Urinary bladder (tissue), 4 donors: ENCODE measurements at places on chromosomes 5 and 9.

DNA sequence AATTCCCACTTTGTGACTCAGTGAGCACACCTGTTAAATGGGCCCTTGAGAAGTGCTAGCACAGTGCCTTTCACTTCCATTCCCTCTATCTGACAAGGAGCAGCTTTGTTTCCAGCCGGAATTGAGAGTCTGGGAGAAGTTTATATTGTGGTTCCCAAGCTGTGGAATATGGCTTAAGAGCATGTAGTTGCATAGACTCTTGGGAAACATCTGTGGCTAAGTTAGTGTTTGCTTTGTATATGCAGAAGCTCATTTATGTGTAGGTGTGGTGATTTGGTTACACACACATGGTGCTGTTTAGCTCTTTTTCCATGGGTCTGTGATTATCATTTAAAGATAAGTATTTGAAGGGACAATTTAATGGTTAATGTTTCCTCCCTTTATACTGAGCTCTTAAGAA lies 110.5 kb upstream of the HMHB1 start:
- DNase-seq = no peak

GRCh38 chr9:4062966-4063365 lies 236.9 kb downstream of the GLIS3 start:
- no peak for DNase-seq

- no peak for DNase-seq
These were observed 70.9 kb downstream of the SPRY4 start for GRCh38 chr5:142253938-142254337.

DNA sequence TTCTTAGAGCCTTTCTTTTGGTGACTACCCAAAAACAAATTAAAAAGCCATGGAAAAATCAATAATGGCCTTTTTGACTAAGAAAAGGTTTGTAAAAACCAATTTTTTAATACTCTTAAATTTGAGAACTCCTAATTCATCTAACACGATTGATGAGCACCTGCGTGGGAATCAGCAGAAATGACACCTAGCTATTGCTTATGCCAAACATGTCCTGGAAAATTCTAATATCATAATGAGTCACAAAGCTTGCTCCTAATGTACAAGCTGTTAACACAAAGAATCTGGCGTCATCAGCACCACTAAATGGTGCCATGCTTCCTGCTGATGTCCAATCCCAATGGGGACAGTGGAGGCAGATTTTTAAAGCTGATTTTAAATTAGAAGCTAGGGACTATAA lies 146.2 kb upstream of the LRRTM2 start:
- DNase-seq = no peak

- DNase-seq = no peak
These were observed 116.0 kb downstream of the PSD2 start for GRCh38 chr5:139911425-139912120.

GRCh38 chr5:136731241-136731900 lies 366.0 kb upstream of the TRPC7 start:
- DNase-seq = no peak

DNA sequence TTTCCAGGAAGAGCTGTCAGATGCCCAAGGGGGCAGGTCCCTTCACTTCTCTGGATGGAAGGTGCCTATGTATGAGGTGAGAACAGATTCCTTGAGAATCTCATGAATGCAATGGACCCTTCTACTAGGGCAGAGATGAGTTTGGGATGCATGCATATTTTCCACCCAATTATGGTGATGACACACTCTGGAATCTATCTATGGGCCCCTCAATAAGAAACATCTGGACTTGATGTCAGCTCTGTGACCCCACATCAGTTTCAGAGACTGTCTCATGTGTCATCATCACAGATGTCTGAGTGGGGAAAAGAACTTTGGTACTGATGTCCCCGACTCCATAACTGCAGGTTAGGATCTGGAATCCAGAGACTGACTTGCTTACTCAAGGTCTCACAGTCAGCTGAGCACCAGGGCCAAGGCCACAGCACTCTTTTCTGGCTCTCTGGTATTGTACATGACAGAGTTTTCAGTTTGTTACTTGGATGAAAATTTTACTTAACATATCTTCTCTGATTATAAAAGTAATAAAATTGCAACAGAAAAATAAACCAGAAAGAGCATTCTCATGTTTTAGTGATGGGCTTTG lies 177.0 kb downstream of the DCP2 start:
- DNase-seq = no peak

DNA sequence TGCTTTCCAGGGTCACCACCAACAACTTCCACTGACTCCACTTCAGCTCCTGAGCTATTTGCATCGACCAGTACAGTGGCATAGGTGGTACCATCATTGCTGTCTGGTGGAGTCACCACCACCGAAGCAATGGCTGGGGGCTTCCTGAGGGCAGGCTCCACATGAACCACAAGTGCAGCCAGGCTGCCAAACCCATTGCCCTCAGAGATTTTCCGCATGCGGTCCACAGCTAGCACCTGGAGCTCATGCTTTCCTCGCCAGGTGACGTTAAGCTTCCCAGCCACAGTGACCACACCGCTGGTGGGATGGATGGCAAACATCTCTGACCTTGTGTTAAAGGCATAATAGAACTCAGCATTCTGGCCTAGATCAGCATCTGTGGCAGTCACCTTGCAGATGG lies 23.1 kb downstream of the FAT2 start:
- no peak for DNase-seq

DNA sequence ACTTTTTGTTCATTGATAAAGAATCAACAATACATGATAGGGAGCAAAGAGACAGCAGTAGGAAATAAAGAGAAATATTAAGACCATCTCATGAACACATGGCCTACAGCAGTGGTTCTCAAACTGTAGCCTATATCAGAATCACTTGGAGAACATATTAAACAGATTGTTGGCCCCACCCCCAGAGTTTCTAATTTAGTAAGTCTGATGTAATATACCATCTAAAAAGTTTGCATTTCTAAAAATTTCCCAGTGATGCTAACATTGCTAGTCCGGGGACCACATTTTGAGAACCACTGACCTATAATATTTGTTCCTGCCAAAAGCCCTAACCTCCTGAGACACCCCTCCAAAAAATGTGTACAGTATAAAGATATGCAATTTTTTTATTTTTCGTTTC lies 306.2 kb upstream of the NREP start:
- no peak for DNase-seq

DNA sequence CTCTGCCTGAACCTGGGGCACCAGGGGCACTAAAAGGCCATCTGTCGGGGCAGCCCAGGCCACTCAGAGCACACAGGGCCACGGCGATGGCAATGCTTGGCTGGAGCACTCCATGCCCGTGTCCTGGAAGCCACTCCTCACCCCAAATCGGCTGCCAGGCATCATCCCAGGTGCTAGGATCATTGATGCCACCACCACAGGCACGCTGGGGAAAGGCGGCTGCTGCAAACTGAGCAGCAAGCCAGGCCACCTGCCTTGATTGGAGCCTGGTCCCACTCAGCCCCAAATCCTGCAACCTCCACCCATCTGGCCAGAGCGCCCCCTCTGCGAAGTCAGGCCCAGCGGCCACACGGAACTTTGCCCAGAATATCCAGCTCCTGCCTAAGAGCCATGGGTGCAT lies 67.8 kb downstream of the DEPDC1B start:
- no peak for DNase-seq

DNA sequence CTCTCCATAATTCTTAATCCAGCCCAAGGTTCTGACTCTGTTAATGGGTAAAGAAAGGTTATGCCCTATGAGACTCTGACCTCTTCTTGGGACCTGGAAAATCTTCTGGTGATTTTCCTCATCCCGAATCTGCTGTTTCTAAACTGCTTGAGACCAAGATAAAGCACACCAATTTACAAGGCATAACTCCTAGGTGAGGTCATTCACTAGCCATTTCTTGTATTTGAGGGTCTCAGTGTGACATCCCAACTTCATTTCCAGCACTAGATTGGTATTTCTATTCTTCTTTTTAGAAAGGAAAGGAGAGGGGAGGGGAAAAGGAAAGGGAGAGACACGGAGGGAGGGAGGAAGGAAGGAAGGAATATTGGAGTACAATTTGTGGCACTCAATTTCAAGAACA lies 51.6 kb downstream of the SLC1A1 start:
- DNase-seq = no peak

DNA sequence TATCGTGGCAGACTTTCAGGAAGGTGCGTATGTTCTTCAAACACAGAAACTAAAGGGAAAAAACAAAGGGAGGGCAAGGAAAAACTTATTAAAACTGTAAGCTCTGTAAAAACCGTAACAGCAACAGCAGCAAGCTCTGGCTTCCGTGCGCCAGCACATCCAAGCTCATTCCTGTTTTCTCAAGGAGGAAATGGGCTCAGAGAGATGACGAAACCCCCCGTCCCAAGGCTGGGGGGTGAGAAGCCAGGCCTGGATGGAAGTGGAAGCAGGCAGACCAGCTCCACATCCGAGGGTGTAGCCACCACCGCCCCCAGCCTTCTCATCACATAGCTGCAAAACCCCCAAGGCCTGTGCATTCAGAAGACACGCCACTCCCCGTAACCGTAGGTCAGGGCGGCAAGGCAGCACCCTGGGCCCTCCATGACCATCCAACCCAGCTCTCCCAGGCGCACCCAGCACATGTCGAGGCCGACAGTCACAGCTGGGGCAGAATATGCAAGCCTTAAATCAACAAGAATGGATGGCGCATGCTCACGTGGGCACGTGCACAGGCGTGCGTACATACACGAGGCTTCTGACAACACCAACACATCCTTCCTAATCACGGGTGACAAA lies 52.8 kb downstream of the VAV2 start:
- DNase-seq = no peak

DNA sequence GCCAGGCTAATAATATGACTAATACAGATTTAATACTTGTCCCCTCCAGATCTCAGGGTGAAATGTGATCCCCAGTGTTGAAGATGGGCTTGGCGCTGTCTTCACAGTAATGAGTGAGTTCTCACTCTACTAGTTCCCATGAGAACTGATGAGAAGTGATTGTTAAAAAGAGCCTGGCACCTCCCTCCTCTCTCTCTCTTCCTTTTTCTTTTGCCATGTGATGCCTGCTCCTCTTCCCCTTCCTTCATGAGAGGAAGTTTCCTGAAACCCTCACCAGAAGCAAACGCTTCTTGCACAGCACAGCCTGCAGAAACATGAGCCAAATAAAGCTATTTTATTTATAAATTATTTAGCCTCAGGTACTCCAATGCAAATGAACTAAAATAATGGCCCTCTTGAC lies 55.2 kb downstream of the GLDC start:
- no peak for DNase-seq

DNA sequence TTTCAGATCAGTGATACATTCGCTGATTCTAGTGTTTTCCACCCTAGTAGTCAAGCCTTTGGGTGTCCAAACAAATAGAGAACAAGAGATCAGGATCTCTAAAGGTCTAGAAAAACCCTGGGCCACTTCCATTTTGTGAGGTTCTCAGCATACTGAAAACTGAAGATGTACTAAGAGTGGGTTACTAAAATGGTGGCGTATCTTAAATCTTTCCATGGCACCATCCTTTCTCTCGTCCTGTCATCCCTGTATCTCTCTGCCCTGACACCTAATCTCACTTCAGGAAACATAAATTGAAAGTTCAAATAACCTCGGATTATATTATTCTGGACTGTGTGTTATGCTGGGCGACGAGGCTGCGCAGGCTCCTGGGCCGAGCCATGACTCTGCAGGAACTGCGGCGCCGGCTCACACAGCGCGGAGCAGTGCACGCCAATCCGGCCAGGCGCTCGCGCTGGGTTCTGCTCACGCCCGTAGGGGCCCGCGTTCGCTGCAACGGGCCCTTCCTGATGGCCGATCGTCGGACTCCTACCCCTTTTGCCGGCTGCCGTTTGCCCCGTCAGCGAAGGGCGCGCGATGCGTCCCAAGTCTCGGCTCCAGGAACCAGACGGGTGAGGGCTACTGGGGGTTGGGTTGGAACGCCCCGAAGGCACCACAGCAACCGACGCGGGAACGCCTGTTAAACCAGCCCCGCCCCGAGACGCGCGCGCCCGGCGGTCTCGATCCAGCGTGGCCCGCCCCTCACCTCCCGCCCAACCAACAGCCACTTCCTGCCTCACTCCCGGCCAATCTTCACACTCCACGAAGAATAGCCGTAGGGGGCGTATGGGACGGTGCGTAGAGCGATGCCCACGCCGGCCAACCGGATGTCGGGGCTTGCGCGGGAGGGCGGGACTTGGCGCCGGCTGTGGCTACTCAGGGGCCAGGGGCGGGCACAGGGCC lies 503 bp upstream of the CANX start:
- DNase-seq = peak; percentile 98

- DNase-seq = no peak
These were observed 48.3 kb upstream of the EXOC3 start for GRCh38 chr5:394671-395155.

- no peak for DNase-seq
These were observed 10.5 kb upstream of the S1PR3 start for GRCh38 chr9:88980740-88981203.

GRCh38 chr9:71518045-71518827 lies 250.1 kb downstream of the CEMIP2 start:
- DNase-seq = peak; percentile 13

DNA sequence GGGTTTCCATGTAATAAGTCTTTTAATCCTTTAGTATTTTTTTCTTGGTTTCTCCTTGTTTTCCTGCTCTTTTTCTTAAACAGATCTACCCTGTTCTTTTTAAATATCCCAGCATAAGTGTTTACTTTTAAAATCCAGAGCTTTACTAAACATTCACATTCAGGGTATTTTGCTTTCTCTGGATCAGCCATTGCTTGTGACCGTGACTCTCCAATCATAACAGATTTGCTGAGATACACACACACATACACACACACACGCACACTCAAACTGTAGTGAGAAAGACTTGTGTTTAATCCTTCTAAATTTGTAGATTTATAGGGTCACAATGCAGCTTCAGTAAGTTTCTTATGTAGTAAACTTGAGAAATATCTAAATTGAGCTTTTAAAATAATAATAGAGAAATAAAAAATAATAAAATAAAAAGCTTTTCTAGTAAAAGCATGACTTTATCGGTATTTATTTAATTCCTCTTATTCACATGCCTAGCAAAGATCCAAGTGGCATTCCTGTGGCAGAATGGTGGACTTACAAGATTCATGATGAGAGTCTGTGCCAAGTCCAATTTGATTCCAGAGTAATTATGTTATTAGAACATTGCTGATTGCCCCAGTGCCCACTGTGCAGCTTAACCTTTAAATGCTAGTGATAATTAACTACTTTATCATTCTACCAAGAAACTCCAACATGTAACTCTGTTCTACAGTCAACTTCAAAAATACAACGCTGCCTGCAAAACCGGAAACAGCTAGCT lies 129.0 kb downstream of the TLE4 start:
- no peak for DNase-seq
